ENCODE measurements at places on chromosomes 12 and 14. TPM values are rescaled to one million over a fixed set of nuclear protein-coding genes. Genes with fewer than 3 reads are reported as not detected.

The DEPDC4 gene
- total RNA-seq, result 0.72 TPM

The NUBPL gene
- 7.9 TPM for total RNA-seq

The PLEKHD1 gene
- not detected for total RNA-seq

The CCNB1IP1 gene
- 60.3 TPM for total RNA-seq

The RD3L gene
- not detected for total RNA-seq

The SMCO2 gene
- 0.36 TPM for total RNA-seq

The DIO3 gene
- total RNA-seq, result not detected

The ZNF839 gene
- total RNA-seq, result 7.1 TPM

The NEMF gene
- 31.0 TPM for total RNA-seq

The PPP1R36 gene
- total RNA-seq, result not detected
